HEK293T (cell line): ENCODE measurements at places on chromosomes 13 and 19.

DNA sequence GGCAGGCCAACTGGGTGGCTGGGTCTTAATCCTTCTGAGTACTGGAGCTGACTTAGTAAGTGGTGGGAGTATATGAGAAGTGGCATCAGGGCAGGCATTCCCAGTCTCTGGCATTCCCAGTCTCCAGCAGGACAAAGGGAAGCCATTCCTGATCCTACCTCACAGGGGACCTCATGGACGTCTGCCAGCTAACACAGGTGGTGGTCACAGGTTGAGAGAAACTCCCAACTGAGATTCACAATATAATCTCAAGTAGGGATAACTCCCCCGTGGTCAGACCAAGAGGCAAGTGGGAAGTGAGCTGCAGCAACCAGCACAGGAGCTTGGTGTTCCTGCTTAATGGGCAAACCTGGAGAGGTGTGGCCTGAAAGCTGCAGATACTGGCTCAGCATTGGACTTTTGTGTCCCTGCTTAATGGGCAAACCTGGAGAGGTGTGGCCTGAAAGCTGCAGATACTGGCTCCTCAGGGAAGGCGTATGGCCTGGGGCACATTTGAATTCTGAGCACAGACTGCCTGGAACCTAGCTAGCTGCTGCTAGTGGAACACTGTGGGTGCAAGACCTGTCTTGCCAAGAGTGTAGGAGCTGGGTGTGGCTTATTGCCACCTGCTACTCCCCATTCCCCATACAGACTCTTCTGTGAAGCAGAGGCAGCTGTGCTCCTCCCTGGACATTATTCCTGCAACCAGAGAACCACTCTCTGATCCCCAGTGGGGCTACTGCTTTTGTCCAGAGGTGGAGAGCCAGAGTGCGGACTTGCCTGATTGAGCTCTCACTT lies 25.9 kb upstream of the OR10H2 start:
- no peak for DNase-seq

GRCh38 chr13:76570510-76570971 lies 315.7 kb downstream of the KCTD12 start:
- no peak for DNase-seq

DNA sequence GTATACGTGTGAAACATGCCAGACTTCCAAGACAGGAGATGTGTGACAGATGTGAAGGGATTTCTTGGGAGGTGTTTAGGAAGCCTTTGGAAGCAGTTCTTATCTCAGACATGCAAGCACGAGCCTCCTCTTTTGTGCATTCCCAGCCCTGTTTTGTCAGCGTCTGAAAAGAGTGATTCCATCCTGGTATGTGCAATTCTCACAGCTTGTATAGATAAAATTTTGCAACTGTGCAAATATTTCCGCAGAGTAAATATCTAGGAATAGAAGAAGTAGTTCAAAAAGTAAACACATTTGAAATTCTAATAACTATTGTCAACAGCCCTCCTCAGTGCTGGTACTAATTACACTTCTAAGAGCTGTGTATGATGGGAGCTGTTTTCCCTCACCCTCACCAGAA lies 72.3 kb upstream of the C1QTNF9B start:
- DNase-seq, result no peak

- no peak for DNase-seq
Measured at GRCh38 chr19:39695759-39696158, 8.5 kb upstream of the LGALS14 start.

GRCh38 chr13:33323801-33324510 lies 38.4 kb upstream of the STARD13 start:
- no peak for DNase-seq

- DNase-seq, result no peak
Measured at GRCh38 chr19:3722443-3723109, 14.4 kb downstream of the TJP3 start.

- no peak for DNase-seq
Measured at GRCh38 chr13:110340812-110341444, 33.8 kb downstream of the COL4A2 start.

GRCh38 chr13:112990783-112991182 lies 21.8 kb downstream of the MCF2L start:
- DNase-seq, result no peak

DNA sequence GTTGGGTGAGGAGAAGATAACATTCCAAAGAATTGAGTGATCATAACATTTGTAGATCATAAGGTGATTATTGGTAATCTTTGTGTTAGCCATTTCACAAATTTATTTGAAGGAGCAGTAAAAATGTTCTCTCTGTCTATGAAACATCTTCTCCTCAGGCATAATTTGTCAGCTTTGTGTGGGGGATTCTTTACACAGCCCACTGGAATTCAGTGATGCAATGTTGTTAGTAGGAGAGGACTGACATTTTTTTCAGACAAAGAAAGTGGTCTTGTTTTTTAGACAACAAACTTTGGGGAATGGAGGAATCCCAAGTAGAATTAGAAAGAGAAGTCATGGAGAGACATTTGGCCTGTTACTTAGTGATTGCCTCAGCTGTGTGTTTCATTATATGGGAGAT lies 100.3 kb downstream of the ITGBL1 start:
- no peak for DNase-seq

GRCh38 chr13:22427066-22427465 lies 753.7 kb upstream of the SGCG start:
- DNase-seq, result no peak

GRCh38 chr19:1632462-1633268 lies 19.8 kb downstream of the TCF3 start:
- no peak for DNase-seq

DNA sequence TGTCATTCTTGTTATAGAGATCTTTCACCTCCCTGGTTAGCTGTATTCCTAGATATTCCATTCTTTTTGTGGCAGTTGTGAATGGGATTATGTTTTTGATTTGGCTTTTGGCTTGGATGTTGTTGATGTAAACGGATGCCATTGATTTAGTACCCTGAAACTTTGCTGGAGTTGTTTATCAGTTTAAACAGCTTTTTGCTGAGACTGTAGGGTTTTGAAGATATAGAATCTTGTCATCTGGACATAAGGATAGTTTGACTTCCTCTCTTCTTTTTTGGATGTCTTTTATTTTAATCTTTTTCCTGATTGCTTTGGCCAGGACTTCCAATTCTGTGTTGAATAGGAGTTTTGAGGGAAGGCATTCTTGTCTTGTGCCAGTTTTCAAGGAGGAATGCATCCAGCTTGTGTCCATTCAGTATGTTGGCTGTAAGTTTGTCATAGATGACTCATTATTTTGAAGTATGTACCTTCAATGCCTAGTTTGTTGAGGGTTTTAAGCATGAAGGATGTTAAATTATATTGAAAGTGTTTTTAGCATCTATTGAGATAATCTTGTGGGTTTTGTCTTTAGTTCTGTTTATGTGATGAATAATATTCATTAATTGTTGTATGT lies 16.8 kb downstream of the ZNF431 start:
- DNase-seq, result no peak

DNA sequence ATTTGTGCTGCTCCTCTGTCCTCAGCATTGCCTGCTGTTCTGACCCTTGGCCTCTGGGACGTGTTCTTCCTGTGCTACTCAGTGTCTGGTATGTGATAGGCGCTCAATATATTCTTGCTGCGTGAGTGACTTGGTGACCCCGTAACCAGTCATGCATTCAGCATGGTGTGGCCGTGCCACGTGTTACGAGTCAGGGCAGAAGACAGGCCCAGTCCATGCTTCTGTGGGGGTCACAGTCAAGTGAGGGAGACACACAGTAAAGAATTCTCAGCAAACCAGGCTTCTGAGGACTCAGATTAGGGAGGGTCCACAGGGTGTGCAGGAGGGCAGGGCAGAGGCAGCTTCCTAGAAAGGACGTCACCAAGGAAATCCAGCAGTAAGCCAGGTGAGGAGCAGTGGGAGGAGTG lies 7.9 kb downstream of the PPP1R37 start:
- DNase-seq, result no peak

DNA sequence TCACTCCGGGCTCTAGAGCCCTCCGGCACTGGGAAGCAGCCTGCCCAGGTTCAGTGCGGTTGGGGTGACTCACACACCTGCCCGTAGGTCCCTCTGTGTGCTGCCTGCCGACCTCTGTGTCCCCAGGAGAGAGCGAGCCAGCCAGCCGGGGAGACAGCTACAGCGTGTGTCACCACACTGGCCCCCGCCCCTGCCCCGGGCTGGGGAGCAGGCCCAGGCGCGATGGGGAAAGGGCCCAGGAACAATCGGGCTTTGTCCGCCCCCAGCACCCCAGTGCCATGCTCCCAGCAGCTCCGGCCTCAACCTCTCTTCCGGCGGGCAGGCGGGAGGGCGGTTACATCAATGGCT lies at the start of gene KLK6:
Gene KLK6, minus strand, starts transcription at position 179 of the 348 bp plus-strand sequence. CDS start 1,487 bp downstream, outside the sequence.
- no peak for DNase-seq

DNA sequence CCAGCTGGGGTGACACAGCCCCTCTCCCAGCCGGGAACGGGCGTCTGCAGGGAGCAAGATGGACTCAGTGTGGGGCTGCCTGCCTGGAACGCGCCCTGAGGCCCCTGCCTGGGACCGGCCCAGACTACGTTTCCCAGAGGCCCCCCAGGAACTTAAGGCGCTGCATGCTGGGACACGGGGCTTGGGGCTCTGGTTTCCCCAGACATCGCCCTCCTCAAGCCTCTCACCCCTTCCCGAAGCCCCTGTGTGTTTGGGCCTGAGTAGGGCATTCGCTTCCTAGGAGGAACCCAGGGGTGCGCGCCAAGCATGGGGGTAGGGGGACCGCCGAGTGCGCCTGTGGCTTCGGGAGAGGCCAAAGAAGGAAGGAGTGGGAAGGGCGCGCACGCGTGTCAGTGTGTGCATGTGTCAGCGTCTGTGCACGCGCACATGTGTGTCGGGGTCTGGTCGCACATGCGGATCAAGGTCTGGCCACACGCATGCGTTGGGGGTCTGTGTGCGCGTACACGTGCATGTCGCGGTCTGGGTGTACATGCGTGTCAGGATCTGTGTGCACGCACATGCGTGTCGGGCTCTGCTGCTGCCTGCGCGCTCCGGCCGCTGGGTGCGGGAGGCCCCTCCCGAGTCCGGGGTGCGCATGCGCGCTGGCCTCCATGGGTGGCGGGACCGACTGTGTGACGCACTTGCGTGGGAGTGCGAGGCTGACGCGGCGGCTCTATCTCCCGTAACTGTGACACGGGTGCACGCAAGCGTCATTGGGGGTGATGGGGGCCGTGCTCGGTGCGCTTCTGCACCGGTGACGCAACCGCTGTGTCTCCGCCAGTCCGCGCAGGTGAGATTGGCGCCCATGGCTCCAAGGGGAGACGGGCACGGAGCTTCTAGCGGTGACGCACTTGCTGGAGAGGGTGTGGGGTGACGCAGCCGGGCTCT lies 16.2 kb downstream of the ZNF331 start:
- DNase-seq, result no peak

GRCh38 chr19:47239610-47240296 lies 8.8 kb upstream of the BBC3 start:
- DNase-seq, result no peak

DNA sequence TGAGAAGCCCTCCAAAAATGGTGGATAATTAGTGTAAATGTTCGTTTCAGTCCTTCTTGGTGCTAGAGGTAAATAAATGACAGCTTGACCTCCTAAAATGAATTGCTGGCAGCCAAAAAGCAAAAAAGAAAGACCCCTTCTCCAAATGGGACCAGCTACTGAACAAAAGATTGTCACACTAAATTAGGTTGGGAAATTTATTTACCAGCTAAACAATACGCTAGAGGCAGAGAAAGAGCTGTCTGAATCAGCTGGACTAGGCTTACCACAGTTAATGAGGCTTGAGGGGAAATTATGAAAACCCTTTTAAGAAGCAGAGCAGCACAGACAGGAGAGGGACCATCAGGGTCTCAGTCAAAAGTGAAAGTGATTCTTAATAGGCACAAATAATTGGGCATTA lies 498.9 kb downstream of the SUCLA2 start:
- no peak for DNase-seq

- DNase-seq, result no peak
Measured at GRCh38 chr13:51707461-51707860, 96.5 kb downstream of the DHRS12 start.

DNA sequence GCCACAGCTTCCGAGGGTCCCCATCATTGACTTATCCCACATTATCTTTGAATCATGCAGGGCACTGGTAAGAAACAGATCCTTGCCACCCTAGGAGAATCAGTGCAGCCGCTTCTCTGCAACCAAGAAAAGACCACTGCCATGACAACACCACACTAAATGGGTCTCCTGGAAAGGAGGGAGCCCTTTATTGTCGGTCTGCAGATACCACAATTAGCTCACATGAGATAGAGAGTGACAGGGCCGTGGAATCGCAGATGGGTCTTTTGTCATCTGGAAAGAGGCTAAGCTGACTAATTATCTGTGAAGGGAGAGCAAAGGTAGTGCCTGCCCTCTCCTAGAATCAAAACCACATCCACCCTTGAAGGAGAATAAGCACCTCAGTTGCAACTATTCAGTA lies 178.3 kb upstream of the MYO16 start:
- DNase-seq, result no peak

- DNase-seq, result no peak
Measured at GRCh38 chr13:56720841-56721240, 419.9 kb upstream of the PRR20A start.

DNA sequence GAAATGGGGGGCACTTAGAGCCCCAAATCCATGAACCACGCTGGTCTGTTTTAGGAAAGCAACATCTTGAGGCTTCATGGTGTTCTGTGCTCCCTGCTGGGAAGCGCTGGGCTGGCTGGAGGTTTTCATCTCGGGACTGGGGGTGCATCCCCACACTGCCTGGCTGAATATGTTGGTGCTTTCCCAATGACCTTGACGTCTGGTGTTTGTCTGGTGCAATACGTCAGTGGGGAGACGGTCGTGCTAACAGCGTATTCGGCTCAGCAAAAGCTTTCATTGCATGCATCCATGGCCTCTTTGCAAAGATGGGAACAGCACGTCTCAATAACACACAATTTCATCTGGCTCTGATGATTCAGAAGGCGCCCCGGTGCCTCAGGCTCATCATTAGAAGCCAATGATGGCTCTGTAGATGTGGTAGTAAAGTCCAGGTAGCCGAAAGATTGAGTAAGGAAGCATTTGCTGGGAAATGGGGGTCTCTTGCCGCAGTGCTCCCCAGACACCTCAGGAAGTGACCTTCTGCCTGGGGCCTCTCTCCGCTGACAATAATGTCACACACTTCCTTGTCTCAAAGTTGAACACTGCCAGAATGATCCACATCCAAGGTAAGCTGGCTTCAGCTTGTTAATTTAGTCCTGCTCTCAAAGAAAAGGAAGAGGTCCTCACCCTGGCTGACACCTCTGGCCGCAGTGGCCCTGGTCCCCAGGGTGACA lies 97.7 kb downstream of the ING1 start:
- no peak for DNase-seq

GRCh38 chr13:48896312-48896711 lies 79.4 kb upstream of the FNDC3A start:
- no peak for DNase-seq
